Left lobe of liver (tissue), 2 donors: ENCODE measurements at places on chromosomes 1 and 21. TPM values are rescaled to one million over a fixed set of nuclear protein-coding genes. Genes with fewer than 3 reads are reported as not detected.

TMIGD3 gene
- 7.8 TPM for total RNA-seq

DNM3 gene
- 0.40 TPM for total RNA-seq

ARHGEF16 gene
- total RNA-seq, result 8.1 TPM

COL8A2 gene
- 0.50 TPM for total RNA-seq

GUCA2A gene
- not detected for total RNA-seq

CELA2B gene
- 0.83 TPM for total RNA-seq

UMODL1 gene
- total RNA-seq, result 0.18 TPM

CELA3B gene
- 7.4 TPM for total RNA-seq

PDE4DIP gene
- 138 TPM for total RNA-seq

PEAR1 gene
- 4.5 TPM for total RNA-seq

MAP3K21 gene
- 4.7 TPM for total RNA-seq

TNFSF18 gene
- total RNA-seq, result 0.08 TPM

ABCB10 gene
- total RNA-seq, result 16.4 TPM

COL6A1 gene
- 48.0 TPM for total RNA-seq

PADI2 gene
- 0.40 TPM for total RNA-seq

FOXO6 gene
- 0.38 TPM for total RNA-seq

TSTD1 gene
- 30.7 TPM for total RNA-seq

CALML6 gene
- 1.4 TPM for total RNA-seq

TMEM200B gene
- total RNA-seq, result 2.0 TPM

REN gene
- 0.20 TPM for total RNA-seq

CLCA2 gene
- total RNA-seq, result not detected

CLDN19 gene
- not detected for total RNA-seq

ELK4 gene
- total RNA-seq, result 29.9 TPM

EXTL1 gene
- not detected for total RNA-seq

KLF17 gene
- total RNA-seq, result not detected

PAPPA2 gene
- total RNA-seq, result 0.45 TPM

PCP4L1 gene
- 5.1 TPM for total RNA-seq

NFASC gene
- 2.7 TPM for total RNA-seq

THRAP3 gene
- 34.8 TPM for total RNA-seq

OVAAL gene
- not detected for total RNA-seq

CCDC185 gene
- total RNA-seq, result not detected

NBPF6 gene
- total RNA-seq, result not detected

TAS1R1 gene
- 0.05 TPM for total RNA-seq

KCNE2 gene
- not detected for total RNA-seq

LCE1B gene
- not detected for total RNA-seq

ATP8B2 gene
- total RNA-seq, result 4.4 TPM

PRUNE1 gene
- 12.2 TPM for total RNA-seq
